Endothelial cell of umbilical vein (primary cell): ENCODE measurements at places on chromosomes 1 and 21. TPM values are rescaled to one million over a fixed set of nuclear protein-coding genes. Genes with fewer than 3 reads are reported as not detected.

Gene MYBPH
- total RNA-seq, result not detected in 2 replicates

Gene KCNJ15
- 1.4 and 1.5 TPM in 2 replicates for total RNA-seq

Gene RHBDL2
- 0.32 and 1.4 TPM in 2 replicates for total RNA-seq

Gene IGSF9
- total RNA-seq, result 0.15 and 0.16 TPM in 2 replicates

Gene SUSD4
- total RNA-seq, result not detected in 2 replicates

DNA sequence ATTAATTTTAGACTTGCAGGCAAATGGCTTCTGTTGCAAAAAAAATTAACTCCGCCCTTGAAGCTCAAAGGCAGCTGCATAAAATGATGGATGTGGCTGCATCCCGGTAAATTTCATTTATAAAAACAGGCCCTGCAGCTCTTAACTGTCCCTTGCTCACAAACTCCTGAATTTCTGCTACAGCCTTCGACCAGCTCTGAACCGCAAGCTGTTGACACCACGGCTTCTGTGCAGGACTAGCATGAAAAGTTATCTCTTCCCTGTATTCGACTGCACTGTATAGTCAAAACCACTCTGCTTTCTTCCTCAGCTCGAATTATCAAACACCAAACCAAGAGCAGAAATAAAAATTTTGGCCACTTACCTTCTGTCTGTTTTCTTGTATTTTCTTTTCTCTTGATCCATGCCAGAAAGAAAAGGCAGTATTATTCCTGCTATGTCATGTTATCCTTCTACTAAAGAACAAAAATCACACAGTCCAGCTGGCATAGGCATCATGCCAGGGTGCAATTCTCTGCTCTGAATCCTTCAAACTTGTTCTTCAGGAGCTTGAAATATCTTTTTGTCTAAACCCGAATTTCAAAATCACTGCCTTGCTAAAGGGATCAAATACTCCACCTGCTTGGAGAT, 195.5 kb upstream of the NCAM2 start:
- no peaks in the 10 kb centered on the region for H3K27me3 ChIP-seq
- H3K36me3 ChIP-seq, result no peaks in the 10 kb centered on the region
- H3K4me3 ChIP-seq, result no peak overlapping the region
- no peak for DNase-seq
- H3K27ac ChIP-seq, result no peak overlapping the region
- no peaks in the 10 kb centered on the region for H3K4me1 ChIP-seq

- peaks cover 4% of the 10 kb centered on the region for H3K27me3 ChIP-seq
- peaks cover 13% of the 10 kb centered on the region for H3K4me1 ChIP-seq
- H3K36me3 ChIP-seq, result peaks cover 4% of the 10 kb centered on the region
- H3K4me3 ChIP-seq, result no peak overlapping the region
- no peak for DNase-seq
- no peak overlapping the region for H3K27ac ChIP-seq
These were observed 32.8 kb upstream of the IL19 start for GRCh38 chr1:206737729-206738201.

DNA sequence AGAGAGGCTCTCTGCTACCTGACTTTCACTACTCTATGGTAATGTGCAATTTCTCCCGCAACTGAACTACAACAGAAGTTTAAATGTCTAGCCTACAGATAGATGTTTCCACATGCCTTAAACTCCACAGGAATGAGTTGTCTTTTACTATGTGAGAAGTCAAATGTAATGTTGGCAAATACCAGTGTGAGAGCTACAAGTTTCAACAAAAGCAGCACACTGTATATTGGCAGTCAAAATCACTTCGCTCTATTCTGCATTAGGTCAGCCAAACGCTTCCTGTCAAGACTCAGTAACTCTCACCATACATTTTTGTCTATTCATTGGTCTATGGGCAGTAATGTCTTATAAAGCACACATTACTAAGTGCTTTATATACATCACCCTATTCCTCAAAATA, 41.9 kb downstream of the LUZP1 start:
- H3K4me1 ChIP-seq, result peaks cover 72% of the 10 kb centered on the region
- peak; percentile 34 for DNase-seq
- H3K27ac ChIP-seq, result peak overlapping the region; percentile 2
- H3K36me3 ChIP-seq, result no peaks in the 10 kb centered on the region

GRCh38 chr1:204493984-204494280, 673 bp downstream of the PIK3C2B start:
- DNase-seq, result peak; percentile 87
- H3K36me3 ChIP-seq, result no peaks in the 10 kb centered on the region

GRCh38 chr1:94669198-94669597, 127.6 kb upstream of the F3 start:
- no peaks in the 10 kb centered on the region for H3K36me3 ChIP-seq
- DNase-seq, result no peak
- no peaks in the 10 kb centered on the region for H3K4me1 ChIP-seq
- no peak overlapping the region for H3K27ac ChIP-seq

DNA sequence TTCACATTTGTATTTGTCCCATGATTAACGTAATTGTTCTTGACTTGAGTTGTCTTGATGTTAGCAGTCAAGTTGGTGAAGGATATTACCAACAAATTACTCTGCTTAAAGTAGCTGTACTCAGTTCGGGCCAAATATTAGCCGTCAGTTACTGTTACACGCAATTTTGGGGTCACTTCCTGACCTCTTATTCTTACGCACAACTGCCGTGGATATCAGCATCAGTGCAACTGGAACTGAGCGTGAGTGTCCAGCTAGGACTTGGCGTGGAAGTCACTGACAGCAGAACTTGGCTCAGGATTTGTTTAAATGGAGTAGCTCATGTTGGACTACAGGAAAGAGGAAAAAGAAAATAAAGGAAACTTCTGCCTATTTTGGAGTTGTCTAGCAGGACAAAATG, 56.4 kb downstream of the ADAMTS1 start:
- H3K27me3 ChIP-seq, result no peaks in the 10 kb centered on the region
- no peak overlapping the region for H3K4me3 ChIP-seq
- no peak overlapping the region for H3K27ac ChIP-seq
- H3K36me3 ChIP-seq, result no peaks in the 10 kb centered on the region
- peak; percentile 7 for DNase-seq

DNA sequence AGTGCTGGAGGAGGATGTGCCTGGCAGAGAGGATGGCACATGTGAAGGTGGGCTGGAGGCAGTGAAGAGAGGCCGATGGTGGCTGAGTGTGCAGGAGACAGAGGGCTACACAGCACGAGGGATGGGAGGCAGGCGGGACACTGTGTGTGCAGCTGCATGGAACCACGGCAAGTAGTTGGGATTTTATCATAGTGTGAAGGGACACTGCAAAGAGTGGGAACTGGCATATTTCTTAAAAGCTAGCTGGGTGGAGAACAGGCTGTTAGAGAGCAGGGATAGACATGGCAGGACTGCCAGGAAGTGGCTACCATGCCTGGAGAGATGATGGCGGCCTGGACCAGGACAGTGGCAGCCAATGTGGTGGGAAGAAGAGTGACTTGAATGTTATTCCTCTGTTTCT, 102.4 kb upstream of the TLR5 start:
- no peaks in the 10 kb centered on the region for H3K27me3 ChIP-seq
- no peaks in the 10 kb centered on the region for H3K36me3 ChIP-seq
- H3K4me1 ChIP-seq, result no peaks in the 10 kb centered on the region
- DNase-seq, result no peak
- H3K27ac ChIP-seq, result no peak overlapping the region

- H3K27ac ChIP-seq, result no peak overlapping the region
- no peak for DNase-seq
- H3K4me1 ChIP-seq, result no peaks in the 10 kb centered on the region
- H3K27me3 ChIP-seq, result no peaks in the 10 kb centered on the region
- H3K36me3 ChIP-seq, result no peaks in the 10 kb centered on the region
- H3K4me3 ChIP-seq, result no peak overlapping the region
These were observed 80.8 kb downstream of the SASS6 start for GRCh38 chr1:100051893-100052292.

GRCh38 chr1:79974659-79975058, 968.1 kb upstream of the ADGRL4 start:
- H3K36me3 ChIP-seq, result no peaks in the 10 kb centered on the region
- no peaks in the 10 kb centered on the region for H3K27me3 ChIP-seq
- no peak overlapping the region for H3K4me3 ChIP-seq
- no peaks in the 10 kb centered on the region for H3K4me1 ChIP-seq
- no peak for DNase-seq
